Kidney tubule cell (primary cell): ENCODE measurements at places on chromosomes 5 and 9.
A peak's percentile ranks its signal among the peaks of the same experiment; 100 is the strongest.

GRCh38 chr5:95731571-95732554, 727 bp downstream of the RHOBTB3 start:
- DNase-seq: peak; percentile 56

GRCh38 chr5:132639706-132640130, 18.3 kb upstream of the IL13 start:
- no peak for DNase-seq

GRCh38 chr5:176810687-176811501, 535 bp downstream of the UNC5A start:
- DNase-seq: peak; percentile 35

- no peak for DNase-seq
These were observed 783 bp upstream of the DNAH5 start for GRCh38 chr5:13945271-13945670.

DNA sequence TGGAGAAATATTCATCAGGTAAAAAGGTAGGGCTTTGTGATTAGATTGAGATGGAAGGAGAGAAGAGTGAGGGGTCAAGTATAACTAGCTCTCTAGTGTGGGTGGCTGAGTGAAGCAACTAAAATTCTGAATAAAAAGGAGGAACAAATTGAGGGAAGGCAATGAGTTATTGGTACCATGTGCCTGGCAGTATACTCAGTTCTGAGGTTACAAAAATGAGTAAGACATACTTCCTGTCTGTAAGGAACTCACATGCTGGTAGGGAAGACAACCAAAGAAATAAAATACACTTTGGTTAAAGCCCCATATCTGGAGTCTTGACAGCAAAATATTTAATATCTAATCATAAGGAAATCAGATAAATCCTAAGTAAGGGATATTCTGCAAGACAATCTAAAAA, 476.8 kb upstream of the C9orf72 start:
- no peak for DNase-seq

DNA sequence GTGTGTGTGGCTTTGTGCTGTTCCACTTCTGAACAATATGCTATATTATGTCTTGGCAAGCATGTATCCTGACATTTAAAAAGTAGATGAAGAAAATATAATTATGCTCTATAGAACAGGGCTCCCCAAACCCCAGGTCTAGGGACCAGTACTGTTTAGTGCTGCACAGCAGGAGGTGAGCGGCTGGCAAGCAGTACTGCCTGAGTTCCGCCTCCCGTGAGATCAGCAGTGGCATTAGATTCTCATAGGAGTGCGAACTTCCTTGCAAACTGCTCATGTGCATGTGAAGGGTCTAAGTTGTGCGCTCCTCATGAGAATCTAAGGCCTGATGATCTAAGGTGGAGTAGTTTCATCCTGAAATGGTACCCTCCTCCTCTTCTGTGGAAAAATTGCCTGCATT, 979.1 kb upstream of the CTNND2 start:
- DNase-seq: no peak

DNA sequence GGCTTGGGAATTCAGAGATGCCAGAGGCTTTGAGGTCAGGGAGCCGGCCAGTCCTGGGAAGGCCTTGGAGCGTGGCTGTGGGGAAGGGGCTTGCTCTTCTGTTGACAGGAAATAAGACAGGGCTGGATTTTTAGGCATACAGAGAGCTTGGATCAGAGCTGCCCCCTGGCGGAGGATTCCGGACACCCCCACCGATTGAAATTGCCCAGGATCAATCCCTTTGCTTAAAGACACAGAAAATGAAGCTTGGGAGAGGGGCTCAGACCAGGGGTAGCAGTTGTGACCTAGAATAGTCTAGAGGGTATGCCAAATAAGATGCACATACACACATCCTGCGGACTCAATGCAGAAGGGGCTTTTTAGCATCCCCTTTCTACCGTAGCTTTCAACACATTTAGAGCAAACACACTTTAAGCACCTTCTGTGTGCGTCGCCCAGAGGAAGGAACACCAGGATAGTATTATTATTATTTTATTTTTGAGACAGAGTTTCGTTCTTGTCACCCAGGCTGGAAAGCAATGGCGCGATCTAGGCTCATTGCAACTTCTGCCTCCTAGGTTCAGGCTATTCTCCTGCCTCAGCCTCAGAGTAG, 1.7 kb upstream of the NTMT1 start:
- DNase-seq: peak; percentile 50

DNA sequence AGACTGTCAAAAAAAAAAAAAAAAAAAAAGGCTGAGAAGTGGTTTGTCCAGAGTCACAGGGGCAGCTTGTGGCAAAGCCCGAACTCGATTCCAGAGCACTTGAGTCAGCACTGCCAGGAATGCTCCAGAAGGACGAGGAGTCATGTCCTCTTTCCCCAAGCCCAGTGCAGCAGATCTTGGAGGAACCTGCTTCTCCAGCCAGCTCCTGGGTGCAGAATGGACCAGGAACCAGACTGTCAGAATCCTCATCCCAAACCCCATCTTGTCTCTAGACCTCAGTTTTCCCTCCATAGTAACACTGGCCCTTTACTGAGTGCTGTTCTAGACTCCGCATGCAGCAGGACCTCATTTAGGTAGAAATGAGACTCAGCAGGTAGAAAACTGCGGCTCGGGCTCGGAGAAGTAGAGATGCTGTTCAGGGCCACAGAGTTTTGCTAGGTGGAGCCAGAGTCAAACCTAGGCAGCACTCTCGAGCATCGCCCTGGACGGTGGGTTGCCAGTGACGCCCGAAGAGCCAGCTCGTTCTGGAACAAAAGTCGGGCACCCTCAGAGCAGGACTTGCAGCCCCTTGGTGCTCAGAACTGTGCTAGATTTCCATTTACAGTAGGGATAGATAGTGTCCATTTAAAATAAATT, 15.4 kb downstream of the CD74 start:
- no peak for DNase-seq

- DNase-seq: no peak
These were observed 5.1 kb downstream of the POLR3G start for GRCh38 chr5:90479611-90480385.

DNA sequence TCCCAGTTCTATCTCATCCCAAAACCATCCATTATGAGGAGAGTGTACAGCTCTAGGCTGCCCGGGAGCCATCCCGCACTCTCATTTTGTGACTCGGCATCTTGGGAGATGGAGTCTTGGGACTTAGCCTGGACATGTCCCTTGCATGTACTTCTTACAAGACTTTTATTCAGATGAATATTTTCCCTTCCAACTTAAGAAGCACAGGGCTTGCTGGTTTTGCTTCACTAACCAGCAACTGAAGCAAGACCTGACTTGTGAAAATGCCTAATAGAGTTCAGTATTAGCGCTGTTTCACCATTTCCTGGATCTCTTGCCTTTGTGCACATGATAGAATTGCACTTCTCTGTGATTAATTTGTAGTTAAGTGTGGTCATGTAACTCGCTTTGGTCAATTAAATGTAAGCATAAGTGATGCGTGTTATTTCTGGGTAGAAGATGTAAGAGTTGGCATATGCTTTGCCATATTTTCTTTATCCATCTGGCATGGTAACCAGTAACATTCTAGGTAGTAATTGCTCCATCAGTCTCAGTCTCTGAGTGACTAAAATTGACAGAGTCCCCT, 55.8 kb downstream of the PDCD1LG2 start:
- DNase-seq: peak; percentile 88

DNA sequence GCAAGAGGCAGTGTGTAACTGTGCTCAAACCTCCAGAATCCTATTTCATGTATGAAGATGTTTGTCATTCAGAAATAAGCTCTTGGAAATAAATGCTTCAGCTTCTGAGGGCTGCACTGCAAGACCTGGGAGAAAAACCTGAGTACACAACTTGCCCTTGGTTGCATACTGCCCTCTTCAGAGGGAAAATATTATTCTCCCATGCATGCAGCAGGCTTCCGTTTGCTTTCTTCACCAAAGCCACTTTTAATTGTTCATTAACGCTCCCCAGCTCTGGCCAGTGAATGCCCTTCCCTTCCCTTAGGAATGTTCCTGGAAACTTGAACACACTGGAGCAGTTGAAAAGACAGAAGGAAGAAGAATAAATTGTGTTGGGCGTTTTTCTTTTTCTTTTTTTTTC, 2.5 kb upstream of the WHRN start:
- peak; percentile 59 for DNase-seq

GRCh38 chr5:73977146-73977545, 351.1 kb downstream of the ARHGEF28 start:
- no peak for DNase-seq

DNA sequence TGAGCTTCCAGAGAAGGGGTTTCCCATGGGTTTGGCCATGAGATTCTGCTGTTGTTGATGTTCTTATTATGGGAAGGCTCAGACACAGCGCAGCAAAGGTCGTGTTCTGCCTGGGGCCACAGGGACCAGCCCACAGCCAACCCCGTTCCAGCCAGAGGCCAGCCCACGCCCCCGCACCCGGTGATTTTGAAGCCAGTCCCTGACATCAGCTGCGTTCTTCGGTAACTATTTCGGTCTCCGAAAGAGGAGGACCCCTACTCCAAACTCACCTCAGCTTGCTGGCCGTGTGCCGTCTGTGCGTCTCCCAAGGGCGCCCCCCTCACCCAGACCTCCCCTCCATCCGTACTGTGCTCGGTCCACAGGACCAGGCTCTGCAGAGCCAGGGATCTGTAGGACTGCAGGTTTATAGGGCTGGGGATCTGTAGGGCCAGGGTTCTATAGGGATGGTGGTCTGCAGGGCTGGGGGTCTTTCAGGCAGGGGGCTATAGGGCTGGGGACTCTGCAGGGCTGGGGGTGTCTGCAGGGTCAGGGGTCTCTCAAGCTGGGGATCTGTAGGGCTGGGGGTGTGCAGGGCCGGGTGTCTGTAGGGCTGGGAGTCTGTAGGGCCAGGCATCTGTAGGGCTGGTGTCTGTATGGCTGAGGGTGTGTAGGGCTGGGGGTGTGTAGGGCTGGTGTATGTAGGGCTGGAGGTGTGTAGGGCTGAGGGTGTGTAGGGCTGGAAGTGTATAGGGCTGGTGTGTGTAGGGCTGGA, 11.8 kb downstream of the COL5A1 start:
- no peak for DNase-seq

- DNase-seq: no peak
These were observed 297.8 kb downstream of the CWC27 start for GRCh38 chr5:65066387-65067146.

DNA sequence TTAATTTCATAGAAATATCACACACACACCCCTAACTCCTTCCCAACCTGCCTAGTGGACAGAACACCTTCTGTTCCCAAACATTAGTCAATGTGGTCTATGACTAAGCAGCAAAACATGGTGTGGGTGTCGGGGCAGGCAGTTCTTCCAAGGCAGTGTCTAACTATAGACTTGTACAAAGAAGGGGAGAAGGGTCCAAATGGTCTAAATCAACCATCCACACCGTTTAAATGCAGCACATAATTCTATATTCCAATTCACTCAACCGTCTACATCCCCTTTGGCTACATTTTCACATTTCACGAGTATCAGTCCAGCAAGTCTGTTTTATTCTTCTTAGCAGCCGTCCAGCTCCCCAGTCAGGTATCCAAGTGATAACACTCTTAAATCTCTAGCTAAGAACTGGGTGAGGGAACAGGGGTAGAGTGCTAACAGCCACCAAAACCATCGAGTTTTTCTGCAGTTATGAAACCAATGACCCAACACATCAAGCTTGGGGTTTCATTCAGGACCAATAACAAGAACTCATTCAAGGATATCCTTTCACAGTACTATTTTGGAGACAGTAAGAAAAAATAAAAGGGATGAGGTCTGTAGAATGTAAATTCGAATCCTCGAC, 3.3 kb downstream of the ZNF608 start:
- peak; percentile 93 for DNase-seq
